H9 (cell line): ENCODE measurements at places on chromosomes 2 and 18.

GRCh38 chr18:10793730-10794370, 268.0 kb downstream of the NAPG start:
- no peak for DNase-seq

GRCh38 chr18:8254654-8255053, 354.6 kb upstream of the RAB12 start:
- DNase-seq, result no peak

DNA sequence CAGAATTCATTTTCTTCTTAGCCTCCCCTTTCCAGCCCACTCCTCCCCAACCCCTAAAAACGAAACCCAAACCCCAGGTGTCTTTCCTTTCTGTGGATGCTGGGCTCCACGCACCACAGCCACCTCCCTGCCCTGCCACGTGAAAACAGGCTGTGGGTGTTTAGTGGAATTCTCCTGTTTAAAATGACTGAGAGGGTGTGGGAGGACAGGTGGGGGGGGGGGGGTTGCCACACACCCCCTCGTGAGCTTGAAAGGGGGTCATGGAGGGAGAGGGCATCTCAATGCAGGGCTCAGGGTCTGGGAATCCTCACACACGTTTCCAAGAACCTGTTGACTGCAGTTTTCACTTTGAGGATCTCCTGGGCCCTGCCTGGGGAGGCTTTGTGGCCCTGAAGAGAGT, 110.3 kb downstream of the FAM210A start:
- DNase-seq, result no peak

- DNase-seq, result no peak
These were observed 53.2 kb upstream of the MAT2A start for GRCh38 chr2:85485815-85486214.

DNA sequence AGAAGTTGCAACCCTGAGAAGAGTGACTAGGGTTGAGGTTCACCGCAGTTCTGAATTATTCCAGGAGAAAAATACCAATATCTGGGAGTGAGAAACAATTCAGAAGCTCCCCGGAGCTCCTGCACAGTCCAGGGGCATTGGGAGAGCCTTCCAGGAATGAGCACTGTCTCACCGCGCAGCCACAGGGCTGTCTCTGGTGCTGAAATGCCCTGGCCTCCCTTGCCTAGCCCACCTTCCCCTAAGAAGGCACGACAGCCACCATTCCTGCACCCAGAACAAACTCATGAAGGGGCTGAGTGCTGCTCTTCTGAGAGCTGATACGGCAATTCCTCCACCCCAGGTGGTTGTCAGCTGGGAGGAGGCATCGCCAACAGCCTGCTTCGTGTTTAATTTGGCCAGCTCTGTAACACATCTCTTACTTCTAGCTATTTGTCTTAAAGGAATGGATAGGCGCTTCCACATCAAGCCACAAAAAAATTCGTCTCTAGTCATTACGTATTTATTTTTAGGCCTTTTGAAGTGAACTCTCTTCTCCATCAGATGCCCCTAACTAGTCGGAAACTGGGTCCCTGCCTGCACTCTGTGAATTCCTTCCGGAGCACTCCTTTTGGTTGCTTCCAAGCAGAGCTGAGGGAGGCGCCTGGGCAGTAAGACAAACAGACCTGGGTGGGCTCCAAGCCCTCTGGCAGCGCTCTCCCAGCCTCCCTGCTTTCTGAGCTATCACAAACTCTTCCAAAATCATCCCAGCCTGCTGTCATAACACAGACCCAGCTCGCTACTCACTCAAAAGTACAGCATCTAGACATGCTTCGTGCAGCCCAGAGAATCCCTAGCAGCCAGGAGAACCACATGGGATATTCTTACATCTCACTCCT, 120.5 kb upstream of the CCDC68 start:
- no peak for DNase-seq

DNA sequence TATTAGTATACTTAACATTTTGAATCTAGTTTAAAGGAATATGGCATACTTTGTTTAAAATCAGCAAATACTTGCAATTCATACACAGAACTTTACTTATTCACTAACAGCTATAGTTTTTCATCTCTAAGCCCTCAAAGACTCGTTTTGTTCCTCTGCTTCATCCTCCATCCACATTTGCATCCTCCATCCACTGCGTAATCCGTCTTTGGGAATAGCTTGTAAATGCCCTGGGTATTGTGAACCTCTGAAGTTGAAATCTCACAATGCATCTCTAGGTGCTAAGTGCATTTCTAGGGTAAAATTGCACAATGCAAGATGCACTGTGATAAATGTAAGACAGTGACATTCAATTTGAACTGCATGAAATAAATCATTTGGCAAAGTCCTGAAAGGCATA, 115.8 kb upstream of the CDCA7 start:
- DNase-seq, result no peak

DNA sequence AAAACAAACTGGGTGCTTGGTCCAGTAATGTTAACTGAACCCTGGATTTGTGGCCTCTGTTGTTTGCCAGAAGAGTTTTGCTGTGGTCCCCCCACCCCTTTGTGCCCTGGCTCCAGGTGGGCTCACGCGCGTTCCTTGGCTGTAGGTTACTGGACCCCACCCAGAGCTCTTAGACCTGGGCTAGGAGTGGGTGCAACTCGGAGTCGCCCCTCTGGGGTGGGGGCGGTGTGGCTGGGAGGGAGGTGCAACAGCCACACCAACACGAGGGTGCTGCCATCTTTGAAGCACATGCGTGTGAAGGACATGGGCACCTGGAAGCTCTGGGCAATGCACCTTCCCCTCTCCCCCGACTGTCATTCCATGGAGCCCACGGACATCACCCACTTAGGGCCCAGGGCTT, 92.7 kb downstream of the USP40 start:
- DNase-seq, result no peak

GRCh38 chr2:202944408-202944807, 32.3 kb downstream of the CARF start:
- DNase-seq, result no peak

DNA sequence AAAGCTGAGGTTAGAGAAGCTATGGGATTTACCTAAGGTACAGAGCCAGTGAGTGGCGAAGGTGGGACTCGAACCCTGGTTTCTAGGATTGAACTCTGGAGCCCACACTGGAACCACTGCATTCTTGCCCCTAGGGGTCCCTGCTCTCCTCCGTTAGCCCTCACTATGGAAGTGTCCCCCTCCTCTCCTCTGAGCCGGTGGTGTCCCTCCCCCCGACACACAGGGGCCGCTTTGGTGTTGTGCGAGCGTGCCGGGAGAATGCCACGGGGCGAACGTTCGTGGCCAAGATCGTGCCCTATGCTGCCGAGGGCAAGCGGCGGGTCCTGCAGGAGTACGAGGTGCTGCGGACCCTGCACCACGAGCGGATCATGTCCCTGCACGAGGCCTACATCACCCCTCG, 8.5 kb upstream of the GMPPA start:
- no peak for DNase-seq

DNA sequence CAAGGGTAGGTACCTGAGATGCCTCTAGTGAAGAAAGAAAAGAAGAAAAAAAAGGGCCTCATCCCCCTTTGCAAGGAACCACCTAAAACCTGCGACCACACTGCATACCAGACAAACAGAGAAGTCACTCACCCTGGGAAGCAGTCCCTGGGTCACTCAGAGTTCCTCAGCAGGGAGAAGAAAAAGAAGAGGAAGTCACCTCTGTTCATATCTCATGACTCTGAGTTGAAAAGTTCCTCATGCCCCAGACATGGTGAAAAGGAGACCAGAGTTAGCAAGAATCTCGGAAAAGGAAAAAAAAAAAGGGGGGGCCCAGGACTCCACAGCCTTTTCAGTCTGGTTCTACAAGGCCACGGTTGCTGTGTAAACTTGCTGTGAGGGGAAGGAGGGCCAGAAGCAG, 478.4 kb upstream of the NRXN1 start:
- DNase-seq, result no peak

- no peak for DNase-seq
These were observed 85.7 kb downstream of the HS1BP3 start for GRCh38 chr2:20565101-20565622.

- DNase-seq, result no peak
These were observed 7.4 kb downstream of the CYB5A start for GRCh38 chr18:74284191-74284979.

DNA sequence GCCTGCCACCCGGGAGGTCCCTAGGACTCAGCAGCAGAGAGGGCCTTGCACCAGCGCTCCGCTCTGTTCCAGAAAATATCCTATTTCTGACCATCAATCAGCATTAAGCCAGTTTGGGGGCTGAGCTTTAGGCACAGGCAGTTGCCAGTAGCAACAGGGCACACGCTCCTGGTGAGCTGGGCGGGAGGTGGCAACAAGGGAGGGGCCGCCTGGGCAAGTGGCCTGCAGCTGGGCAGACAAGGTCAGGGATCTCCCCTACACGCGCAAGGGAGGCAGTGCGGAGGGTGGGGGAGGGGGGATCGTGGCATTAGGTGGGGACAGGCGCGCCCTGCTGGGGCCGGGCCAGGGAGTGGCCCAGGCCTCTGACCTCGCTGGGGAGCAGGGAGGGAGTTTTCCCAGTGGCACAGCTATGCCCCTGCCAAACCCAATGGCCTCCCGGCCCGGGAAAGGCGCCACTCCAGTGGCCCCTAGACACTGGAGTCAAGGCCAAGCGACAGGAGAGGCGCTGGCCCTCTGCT, 302.8 kb downstream of the NCKAP5 start:
- peak; percentile 64 for DNase-seq

DNA sequence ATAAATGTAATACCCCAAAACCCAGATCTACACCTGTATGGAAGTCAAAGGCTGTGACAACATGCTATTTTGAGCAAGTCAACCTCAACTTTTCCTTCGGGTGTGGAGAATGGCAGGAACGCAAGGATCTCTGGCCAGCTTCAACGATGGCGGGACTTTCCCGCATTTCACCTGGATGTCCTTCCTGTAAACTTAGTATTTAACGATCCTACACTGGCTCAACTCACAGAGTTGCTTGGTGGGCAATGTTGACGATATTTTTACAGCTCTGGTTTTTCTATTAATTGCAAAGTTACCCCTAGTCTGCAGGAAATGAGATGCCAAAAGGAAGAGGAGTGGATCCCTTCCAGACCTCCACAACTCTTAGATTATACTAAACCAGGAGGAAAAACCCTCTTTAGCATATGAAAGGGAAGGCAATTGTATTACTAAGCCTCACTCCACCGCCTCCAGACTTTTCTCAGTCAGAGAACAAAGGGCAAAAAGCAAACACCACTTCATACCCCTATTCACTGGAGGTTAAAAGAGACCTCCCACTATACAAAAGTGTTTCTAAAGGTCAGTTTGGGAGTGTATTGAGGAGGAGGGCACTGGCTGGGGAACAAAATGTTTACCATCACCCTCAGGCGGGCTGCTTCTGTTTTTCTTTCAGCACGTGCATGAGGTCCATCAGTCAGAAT, 56.5 kb upstream of the ACVR1 start:
- DNase-seq, result peak; percentile 76

DNA sequence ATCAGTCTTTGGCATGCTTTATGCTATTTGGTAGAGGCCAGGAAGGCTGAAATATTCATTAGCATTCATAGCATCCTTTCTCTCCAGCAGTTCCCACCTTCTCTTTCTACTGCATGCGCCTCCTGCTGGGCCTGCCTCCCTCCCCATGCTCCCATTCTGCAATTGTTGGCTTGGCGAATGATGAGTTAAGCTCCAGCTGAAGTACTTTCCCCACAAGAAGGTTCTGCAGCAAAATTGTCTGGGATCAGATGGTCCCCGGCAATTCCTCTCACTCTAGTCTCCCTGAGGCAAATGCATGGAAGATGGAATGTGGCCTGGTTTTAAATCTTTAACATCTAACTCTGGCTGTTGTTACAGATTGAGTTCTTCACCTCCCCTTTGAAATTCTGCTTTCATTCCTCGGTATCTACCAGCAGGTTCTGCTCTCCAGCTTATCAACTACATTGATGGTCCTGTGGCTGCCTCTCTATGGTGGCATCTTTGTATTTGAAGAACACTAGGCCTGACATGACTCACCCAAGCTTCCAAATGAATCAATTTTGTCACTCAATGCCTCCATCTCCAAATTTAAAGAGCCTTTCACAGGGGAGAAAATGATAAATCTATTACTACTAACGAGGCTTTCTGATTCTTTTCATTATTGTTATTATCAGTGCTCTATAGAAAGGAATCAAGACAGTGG, 55.9 kb downstream of the KCTD18 start:
- DNase-seq, result no peak

- no peak for DNase-seq
These were observed 321.0 kb downstream of the MEIS1 start for GRCh38 chr2:66755974-66756373.

- DNase-seq, result no peak
These were observed 20.9 kb downstream of the SLC30A3 start for GRCh38 chr2:27241761-27242613.

GRCh38 chr18:45166836-45167551, 448.3 kb upstream of the SLC14A2 start:
- DNase-seq, result no peak

- no peak for DNase-seq
These were observed 103.0 kb downstream of the DNER start for GRCh38 chr2:229611360-229611759.

DNA sequence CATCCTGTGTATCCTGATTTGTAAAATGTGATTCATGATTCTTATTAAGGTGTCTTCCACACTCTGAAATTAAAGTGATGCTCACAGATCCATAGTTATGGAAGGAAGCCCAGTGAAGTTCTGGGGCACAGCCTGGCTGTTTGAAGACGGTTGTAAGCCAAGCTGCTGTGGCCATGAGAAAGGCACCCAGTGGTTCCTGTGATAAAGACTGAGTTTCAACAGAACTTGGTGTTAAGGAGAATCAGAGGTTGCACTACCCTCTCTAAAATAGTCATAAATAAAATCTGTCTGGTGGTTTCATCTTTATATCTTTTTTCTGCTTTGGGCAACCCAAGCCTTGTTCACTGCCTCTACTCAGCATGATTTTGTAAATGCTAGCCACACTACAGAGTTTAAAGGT, 32.2 kb upstream of the SPOPL start:
- no peak for DNase-seq

DNA sequence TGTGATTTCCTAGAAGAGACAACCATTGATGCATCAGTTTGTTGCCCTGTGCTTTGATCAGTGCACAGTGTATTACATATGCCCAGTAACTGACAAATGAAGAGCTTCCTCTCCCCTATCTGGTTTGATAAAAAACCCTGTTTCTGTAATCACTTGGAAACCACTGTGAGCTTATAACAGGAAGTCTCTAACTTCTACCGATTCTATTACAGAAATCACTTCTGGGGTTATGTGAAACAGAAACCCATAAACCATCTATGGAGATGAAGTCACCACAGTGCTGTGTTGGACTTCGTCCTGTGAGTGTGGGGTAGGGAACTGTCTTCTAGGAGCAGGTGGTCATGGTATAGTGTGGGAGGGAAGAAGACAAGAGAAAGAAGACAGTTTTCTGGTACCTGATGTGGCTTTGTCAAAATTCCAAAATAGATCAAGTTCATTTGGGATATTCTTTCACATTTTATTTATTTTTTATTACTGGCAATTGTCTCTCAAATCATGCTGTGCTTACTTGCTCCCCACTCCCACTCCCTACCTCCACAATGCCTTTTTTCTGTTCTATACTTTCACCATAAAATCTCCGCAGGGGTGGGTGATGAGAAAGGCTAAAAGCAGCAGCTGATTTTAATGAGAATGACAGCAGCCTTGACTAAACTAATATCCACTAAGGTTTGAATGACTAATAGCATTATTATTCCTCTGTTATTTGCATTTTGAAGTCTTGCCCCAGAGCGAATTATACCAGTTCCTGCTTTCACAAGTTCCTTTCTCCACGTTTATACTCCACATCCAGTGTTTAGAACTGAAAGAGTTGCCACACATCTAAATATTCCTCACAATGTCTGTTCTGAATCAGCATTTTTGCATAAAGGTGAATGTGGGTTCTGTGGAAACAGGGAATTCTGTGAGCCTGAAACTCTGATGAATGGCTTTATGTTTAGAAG, 41.7 kb upstream of the RND3 start:
- no peak for DNase-seq
